ENCODE measurements at places on chromosomes 7 and 10.

GRCh38 chr10:132061465-132061864 lies 4.3 kb upstream of the JAKMIP3 start:
- no peak for DNase-seq

DNA sequence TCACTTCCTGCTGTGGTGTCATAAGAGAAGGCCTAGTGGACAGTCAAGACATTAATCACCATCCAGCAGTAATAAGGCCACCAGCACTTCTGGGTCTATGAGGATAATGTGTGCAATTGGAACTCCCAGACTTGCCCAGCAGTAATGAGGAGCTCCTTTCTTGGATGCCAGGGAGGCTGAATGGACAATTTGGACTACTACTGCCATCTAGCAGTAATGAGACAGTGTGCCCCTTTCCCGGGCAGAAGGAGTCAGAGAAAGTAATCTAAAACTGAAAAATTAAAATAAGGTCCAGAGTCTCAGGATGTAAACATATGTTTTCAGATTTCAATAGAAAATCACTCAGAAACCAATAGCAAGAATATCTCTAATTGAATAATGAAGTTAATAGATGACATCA lies 400.4 kb downstream of the CDC14C start:
- DNase-seq: no peak

GRCh38 chr10:90775351-90776028 lies 82.3 kb downstream of the HTR7 start:
- DNase-seq: no peak

GRCh38 chr10:86137561-86137960 lies 229.0 kb downstream of the GRID1 start:
- DNase-seq: no peak

DNA sequence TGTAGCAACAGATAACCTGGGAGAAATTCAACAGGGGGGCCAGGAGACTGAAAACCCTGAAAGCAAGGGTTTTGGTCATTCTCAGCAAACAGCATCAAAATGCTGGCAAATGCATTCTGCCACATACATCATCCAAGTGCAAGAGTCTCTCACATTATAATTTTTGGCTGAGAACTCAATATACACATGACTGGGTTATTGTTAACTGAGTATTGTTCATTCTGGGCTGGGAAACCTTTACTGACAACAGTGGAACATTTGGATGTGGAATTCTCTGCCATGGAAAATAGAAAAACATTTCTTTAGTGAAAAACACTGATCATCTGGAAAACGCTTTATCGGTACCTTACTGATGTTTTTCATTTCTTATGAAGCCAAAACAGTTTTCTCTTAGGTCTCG lies 73.1 kb upstream of the MET start:
- DNase-seq: no peak

DNA sequence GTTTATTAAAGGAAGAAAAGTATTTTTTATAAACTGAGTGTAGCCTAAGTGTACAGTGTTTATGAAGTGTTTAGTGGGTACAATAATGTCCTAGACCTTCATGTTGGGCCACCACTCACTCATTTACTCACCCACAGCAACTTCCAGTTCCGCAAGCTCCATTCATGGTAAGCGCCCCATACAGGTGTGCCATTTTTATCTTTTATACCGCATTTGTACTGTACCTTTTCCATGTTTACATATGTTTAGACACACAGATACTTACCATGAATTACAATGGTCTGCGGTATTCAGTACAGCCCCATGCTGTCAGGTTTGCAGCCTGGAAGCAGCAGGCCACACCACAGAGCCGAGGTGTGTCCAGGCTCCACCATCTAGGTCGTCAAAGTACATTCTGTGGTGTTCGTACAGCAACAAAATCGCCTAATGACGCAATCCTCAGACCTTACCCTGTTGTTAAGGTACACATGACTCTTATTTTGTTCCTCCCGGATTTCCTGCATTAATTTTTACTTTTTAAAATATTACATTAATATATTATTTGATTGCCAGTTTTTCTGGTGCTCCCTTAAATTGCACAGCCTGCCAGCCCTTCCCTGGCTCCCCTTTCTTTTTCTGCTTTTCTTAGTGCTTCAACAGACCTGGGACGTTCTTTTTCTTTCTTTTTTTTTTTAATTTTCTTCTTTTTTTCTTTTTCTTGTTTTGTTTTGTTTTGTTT lies 881 bp upstream of the SSBP1 start:
- DNase-seq: peak; percentile 69

GRCh38 chr7:27763983-27764508 lies 24.1 kb downstream of the TAX1BP1 start:
- no peak for DNase-seq

GRCh38 chr10:59741048-59741447 lies 12.2 kb downstream of the MRLN start:
- DNase-seq: no peak

DNA sequence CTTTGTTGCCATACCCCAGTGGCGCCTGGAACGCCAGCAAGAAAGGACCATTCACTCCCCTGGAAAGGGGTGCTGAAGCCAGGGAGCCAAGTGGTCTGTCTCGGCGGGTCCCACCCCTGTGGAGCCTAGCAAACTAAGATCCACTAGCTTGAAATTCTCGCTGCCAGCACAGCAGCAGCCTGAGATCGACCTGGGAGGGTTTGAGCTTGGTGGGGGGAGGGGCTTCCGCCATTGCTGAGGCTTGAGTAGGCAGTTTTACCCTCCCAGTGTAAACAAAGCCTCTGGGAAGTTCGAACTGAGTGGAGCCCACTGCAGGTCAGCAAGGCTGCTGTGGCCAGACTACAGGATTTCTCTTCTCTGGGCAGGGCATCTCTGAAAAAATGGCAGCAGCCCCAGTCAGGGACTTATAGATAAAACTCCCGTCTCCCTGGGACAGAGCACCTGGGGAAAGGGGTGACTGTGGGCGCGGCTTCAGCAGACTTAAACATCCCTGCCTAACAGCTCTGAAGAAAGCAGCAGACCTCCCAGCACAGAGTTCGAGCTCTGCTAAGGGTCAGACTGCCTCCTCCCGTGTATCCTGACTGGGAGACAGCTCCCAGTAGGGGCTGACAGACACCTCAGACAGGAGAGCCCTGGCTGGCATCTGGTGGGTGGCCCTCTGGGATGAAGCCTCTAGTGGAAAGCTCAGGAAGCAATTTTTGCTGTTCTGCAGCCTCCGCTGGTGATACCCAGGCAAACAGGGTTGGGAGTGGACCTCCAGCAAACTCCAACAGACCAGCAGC lies 281.1 kb upstream of the SP4 start:
- DNase-seq: peak; percentile 9

DNA sequence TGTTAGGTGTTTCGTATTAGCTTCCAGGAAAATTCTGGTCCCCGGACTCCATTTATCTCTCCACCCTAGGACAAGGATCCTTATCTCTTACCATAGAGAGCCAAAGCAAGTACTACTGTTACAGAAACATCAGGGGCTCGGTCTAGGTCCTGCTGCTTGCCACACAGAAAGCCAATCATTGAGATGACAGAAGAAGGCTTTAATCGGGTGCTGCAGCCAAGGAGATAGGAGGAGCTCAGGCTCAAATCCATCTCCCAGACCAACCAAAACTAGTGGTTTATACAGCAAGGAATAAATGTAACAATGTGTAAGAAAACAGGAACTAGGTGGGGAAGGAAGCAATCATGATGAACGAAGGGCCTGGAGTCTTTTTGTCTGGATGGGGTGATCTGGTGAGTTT lies 22.2 kb upstream of the CACUL1 start:
- no peak for DNase-seq

DNA sequence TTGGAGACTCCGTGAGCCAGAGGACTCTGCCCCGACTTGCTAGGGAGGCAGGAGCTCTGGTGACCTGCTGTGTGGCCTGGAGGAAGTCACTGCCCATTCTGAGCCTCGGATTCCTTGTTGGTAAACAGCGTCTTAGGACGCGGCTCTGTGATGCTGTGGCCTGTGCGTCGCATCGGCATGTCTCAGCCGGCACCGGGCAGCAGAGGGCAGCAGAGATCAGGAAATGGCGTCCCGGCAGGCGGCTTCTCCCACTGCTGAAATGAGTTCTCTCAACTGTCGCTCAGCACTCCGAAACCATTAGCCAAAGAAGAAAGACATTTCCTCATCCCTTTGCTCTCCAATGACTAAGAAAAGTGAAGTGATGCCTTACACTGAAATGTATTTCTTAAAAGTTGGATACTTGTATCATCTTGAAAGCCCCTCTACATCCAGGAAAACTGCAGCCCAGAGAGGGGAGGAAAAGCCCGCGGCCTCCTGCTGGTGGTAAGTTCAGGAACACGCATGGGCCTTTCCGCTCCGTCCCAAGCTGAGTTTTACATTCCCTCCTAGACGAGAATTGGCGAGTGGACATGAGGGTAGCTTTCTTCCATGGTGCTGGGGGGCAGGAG lies 91.7 kb downstream of the WDR11 start:
- DNase-seq: peak; percentile 64
